Hematopoietic multipotent progenitor cell treated with erythropoietin and hydrocortisone succinate and interleukin-3 and kit ligand, for 15 days (in vitro differentiated cells): ENCODE measurements at places on chromosomes 12 and 14.

DNA sequence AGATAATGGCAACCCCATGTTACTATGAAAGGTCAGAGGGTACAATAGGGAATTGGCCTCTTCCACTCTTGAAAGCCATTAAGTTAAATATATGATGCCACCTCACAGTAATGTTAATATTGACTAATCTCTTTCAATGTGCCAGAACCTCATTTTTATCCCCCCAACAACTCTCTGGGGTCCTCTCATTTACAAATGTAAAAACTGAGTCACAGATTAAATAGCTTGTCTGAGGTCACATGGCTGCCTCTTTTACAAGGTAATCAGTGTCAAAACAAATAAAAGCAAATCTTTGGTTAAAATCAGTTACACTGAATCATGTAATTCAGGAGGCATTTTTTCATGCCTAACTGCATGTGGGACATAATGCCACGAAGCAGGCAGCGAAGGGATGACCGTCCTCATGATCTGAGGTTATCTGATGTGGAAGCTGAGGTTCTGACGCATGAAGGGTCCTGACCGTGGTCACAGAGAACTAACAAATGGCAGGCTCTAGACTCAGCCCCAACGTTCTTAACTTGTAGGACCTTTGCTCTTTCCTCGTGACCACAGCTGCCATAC lies 78.5 kb downstream of the PTPN21 start:
- DNase-seq = no peak

GRCh38 chr12:51521554-51522276 lies 69.3 kb upstream of the SCN8A start:
- no peak for DNase-seq

DNA sequence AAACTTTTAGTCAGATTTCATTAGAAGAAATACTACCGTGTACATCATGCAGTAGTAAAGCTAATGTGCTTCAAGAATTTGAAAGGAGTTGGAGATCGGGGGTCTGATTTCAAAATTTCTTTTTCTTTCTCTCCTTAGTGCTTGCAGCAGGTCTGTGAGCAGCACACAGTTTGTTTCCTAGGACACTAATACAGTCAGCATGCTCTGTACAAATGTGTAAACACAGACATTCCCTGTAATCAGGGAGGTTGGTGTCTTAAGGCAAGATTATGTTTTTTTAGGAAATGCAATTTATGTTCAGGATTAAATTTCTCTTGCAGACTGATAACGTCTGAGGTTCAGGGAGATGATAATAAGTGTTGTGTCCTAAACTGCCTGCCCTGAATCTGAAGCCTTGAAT lies 142.7 kb downstream of the ALX1 start:
- no peak for DNase-seq

GRCh38 chr14:105418269-105419194 lies 1.1 kb upstream of the MTA1 start:
- DNase-seq = no peak

GRCh38 chr14:76780058-76780345 lies 18.7 kb downstream of the VASH1 start:
- DNase-seq = no peak

- DNase-seq = no peak
Measured at GRCh38 chr12:96230646-96231045, 36.5 kb downstream of the ELK3 start.

- DNase-seq = no peak
Measured at GRCh38 chr12:47408171-47408871, 297.5 kb downstream of the RPAP3 start.

DNA sequence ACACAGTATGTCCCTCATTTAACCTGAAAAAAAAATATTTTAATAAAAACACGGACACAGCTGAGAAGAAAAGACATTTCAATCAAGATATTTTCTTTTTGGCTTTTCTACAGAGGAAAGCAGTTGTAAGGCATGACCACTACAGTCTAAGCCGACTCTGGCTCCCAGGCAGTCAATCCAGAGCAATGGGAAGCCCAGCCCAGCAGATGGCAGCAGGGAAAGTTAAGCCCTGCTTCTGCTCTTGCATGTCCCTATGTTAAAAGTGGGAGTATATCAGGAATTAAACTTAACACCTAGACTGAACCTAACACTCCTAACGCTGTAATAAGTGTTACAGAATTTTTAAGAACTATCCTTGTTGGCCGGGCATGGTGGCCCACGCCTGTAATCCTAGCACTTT lies 19.5 kb upstream of the HAL start:
- DNase-seq = no peak

GRCh38 chr12:77007476-77007875 lies 57.9 kb downstream of the E2F7 start:
- DNase-seq = no peak

- no peak for DNase-seq
Measured at GRCh38 chr12:66571361-66571915, 107.4 kb downstream of the GRIP1 start.

GRCh38 chr14:91352728-91353692 lies 64.6 kb downstream of the CCDC88C start:
- no peak for DNase-seq

DNA sequence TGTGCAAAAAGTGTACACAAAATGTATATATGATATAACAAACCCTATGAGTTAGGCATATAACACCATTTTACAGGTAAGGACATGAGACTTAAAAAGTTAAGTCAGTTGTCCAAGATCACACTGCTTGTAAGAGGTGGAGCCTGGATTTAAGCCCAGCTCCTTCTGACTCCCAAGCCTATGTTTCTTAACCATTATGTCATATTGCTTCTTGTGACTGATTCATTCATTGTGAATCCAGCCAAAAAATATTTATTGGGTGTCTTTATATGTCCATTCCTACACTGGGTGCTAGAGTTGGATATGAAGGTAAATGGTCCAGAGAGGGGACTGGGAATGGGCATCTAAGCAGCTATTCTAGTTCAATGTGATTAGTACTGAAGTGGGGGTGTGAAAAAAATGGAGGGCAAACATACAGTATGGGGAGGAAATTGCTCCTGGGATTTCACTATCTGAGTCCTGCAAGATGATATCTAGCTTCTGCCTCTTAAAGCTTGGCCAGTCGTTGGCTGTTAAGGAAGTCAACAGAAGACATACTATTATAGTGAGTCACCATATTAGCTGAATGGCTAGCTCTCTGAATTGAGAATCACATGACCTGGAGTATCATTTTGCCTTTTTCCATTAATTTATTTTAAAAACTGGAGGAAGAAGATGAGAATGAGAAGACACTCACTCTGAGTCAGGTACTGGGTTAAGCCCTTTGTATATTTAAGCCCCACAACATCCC lies 28.8 kb downstream of the PAX9 start:
- no peak for DNase-seq

- peak; percentile 60 for DNase-seq
Measured at GRCh38 chr14:91348845-91349465, 68.7 kb downstream of the CCDC88C start.

GRCh38 chr12:113961921-113962710 lies 4.0 kb downstream of the RBM19 start:
- DNase-seq = no peak

GRCh38 chr12:120640861-120641833 lies 721 bp downstream of the CABP1 start:
- no peak for DNase-seq

GRCh38 chr14:94936901-94937685 lies 167.2 kb upstream of the GSC start:
- DNase-seq = no peak

GRCh38 chr12:79549531-79550271 lies 141.1 kb downstream of the PAWR start:
- DNase-seq = no peak

GRCh38 chr12:132888852-132889251 lies 1.4 kb upstream of the CHFR start:
- no peak for DNase-seq

- no peak for DNase-seq
Measured at GRCh38 chr14:58912287-58912686, 274.5 kb downstream of the DACT1 start.

- peak; percentile 45 for DNase-seq
Measured at GRCh38 chr12:56601503-56601902, 28.6 kb downstream of the BAZ2A start.

DNA sequence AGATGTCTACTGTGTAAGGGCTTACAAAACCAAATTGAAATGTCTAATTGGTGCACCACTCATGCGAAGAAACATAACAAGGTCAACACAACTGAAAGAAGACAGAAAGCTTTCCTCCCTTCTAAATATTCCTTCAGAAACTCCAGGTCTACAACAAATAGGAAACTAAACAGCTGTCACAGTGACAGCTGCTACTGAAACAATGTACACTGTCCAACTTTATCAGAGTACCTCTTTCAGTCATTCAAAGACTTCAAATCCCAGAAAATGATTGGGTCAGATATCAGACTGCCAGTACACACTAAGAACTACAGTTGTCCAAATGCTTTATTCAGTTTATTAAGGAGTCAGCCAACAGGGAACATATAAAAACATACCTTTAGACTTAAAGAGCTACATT lies 35.2 kb downstream of the CEP128 start:
- DNase-seq = no peak

DNA sequence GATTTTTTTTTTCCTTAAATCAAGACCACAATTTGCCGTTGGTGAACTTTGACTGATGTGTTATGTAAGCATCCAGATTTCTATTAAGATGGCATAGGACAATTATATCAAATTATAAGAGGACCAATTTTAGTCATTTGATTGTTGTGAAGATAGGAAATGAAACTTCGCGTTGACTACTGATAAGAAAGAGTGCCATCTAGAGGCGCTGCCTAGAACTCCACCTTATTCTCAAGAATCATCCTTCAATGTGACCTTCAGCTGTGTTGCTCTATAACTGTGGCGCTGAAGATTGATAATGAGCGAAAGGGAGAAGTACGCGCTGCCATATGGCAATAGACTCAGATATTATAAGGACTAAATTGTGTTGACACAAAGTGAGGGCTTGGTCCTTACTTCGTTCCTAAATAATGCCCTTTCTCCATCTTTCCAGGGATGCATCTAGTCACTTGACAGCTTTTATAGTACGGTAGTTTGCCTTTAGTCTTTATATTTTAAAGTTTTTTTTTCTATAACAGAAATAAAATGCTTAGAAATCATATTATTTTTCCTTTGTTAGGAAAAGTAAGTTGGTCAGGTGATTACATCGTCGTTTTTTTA lies 350.8 kb upstream of the STXBP6 start:
- peak; percentile 21 for DNase-seq
